ENCODE measurements at places on chromosomes 4 and X.

GRCh38 chr4:38710053-38710452 is 46.1 kb downstream of the KLF3 start:
- no peak for DNase-seq

DNA sequence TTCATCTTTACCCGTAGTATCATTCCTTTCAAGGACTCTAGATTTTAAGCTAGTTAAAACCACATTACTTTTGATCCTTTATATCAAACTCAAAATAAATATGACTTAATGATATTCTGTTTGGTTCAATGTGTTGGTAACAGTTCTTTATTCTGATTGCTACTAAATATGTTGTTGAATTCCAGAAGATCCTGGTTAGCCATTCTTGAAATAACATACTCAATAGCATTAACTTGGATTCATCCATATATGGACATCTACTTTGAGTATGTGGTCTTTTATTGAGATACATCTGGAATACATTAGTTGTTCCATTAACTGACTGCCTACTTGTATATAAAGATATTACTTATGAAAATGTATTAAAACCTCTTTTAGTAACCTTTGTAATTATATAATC is 27.5 kb upstream of the PCDH18 start:
- no peak for DNase-seq

GRCh38 chrX:11533199-11533651 is 132.5 kb downstream of the ARHGAP6 start:
- DNase-seq: no peak

DNA sequence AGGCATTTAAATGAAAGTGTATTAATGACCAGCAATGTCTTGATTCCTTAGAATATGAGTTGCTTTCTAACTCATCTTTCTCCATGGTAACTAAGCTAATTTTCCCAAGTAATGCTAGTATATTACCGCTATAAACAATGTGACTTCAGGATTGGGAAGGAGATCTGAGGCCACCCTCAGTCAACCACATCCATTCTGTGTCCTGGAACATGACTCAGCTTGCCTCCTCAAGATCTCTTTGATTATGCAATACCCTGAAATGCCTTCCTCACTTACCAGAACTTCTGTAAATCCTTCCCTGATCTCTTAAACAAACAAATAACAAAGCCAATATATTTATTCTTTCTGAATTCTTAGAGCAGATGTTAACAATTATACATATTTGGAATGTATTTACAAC is 1495.5 kb downstream of the PCDH18 start:
- no peak for DNase-seq

DNA sequence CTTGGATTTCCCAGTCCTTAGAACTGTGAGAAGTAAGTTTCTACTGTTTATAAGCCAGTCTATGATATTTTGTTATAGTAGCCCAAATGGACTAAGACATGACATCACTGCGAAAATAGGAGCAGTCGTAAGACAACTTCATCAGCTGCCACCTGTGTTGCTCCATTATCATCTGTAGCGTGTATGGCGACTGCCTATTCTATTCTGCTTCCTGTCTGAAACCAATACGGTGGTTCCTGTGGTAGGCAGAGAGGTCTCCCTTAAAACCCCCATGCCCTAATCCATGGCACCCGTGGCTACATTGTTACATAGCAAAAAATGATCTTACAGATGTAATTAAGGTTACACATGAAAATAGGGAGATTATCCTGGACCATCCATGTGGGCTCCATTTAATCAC is 105.4 kb upstream of the FAT1 start:
- no peak for DNase-seq
